ENCODE measurements at places on chromosomes 13 and 19.

- no peak for DNase-seq
Measured at GRCh38 chr13:80441968-80442367, 101.0 kb upstream of the SPRY2 start.

DNA sequence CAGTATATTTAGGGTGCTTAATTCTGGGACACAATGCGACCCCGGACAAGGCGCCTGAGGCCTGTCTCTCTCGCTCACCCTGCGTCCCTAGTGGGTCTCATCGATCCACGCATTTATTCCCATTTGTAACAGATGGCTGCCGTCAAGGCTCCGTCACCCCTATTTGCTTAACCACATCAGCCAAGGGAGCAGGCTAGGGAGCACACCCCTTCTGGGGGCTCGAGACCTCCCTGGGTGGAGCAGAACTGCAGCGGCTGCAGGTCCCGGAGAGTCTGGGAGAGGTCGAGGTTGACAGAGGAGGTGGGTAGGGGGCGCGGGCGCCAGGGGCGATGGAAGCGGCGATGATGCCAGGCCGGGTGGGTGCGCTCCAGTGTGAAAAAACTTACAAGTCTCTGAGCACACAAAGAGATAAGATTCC is 507 bp downstream of the ALG5 start:
- no peak for DNase-seq

GRCh38 chr13:32535115-32535514 is 3.5 kb downstream of the N4BP2L2 start:
- no peak for DNase-seq

DNA sequence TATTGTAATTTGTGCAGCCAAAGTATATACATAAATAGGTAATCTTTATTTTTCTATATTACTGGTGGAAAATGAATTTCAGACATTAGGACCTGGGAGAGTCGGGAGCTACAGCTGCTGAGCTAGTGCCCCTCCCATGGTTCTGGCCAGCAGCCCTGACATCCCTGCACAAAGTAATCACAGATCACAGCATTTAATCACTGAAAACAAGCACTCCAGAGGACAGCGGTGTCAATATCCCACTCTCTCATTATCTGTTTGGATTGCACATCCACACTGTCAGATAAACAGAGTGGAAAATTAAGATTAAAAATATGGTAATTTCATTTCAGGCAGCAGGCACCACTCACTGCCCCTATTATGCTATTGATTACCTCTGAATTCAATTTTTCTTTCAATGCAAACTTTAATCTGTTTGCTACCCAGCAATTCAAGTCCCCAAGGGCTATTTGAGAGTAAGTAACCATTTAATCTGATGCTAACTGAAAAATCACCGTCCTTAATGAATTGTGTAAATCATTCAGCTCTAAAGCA is 254.1 kb upstream of the SOX21 start:
- no peak for DNase-seq

DNA sequence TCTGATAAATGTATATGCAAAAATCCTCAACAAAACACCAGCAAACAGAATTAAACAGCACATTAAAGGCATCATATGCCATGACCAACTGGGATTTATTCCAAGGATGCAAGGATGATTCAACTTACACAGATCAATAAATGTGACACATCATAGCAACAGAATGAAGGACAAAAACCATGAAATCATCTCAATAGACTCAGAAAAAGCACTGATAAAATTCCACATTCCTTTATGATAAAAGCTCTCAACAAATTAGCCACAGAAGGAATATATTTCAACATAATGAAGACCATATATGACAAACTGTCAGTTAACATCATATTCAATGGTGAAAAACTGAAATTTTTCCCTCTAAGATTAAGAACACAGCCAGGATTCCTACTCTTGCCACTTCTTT is 691.6 kb downstream of the DIAPH3 start:
- DNase-seq, result no peak

DNA sequence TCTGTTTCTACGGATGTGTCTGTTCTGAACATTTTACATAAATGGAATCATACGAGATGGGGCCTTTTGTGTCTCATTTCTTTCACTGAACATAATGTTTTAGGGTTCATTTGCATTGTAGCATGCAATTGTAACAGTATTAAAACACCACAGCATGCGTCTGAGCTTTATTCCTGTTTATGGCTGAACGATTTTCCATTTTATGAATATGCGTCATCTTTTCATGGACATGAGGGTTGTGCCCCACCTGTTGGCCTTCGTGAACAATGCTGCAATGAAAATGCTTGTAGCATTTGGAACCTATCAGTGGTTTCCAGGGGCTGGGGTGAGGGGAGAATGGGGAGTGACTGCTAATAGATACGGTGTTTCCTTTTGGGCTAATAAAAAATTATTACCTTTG is 5.1 kb downstream of the OR10H1 start:
- peak; percentile 4 for DNase-seq

DNA sequence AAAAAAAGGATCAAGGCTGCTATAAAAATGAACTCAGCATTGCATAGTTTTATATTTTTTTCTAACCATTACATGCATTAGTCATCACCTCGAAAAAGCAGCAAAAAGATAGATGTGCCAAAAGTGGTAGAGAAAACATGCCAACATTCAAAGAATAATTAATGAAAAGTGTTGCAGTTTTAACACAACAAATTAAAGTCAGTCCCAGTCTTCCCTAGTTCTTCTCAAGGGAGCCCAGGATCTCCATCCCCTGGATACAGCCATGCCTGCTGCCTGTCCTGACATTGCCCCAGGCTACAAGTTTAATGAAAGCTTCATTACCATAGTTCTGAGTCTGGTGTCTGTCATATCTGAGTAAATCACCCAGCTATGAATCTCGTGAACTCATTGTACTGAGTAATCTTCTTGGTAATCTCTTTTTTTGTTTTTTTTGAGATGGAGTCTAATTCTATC is 116.6 kb upstream of the KLF12 start:
- DNase-seq, result peak; percentile 77

DNA sequence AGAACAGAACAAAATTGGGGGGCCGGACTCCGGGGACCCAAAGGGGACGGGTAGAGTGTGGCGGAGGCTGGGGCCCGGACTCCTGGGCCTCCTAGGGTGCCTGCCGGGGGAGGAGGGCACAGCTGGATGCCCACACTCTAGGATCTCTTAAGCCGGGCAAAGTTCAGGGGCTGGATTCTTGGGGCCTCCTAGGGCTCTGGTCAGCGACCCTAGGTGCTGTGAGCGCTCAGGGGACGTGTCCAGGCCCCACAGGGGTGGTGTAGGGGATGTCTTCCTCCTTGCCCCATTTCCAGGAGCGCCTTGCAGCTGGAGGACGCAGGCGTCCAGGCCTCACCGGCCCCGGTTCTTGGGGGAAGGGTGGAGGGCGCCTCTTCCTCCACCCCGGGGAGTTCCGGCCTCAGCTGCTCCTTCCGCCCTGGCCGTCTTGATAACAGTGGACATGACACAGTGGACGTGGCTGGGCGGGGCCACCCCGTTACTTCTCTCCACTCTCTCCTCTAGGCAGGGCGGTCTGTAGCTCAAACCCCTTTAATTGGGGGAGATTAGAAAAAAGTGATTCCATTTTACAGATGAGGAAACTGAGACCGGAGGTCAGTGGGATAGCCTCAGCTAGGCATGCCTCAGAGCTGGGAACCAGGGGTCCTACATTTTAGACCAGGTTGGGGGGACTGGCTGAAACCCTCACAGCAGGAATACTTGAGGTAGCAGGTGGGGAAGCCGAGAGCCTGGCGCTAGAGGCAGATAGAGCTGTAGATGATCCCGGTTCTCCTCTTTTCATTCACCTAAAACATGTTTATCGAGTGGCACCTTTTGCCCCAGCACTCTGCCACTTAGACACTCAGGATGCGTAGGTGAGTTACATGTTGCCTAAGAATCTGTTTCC is 705 bp downstream of the STXBP2 start:
- DNase-seq, result no peak

DNA sequence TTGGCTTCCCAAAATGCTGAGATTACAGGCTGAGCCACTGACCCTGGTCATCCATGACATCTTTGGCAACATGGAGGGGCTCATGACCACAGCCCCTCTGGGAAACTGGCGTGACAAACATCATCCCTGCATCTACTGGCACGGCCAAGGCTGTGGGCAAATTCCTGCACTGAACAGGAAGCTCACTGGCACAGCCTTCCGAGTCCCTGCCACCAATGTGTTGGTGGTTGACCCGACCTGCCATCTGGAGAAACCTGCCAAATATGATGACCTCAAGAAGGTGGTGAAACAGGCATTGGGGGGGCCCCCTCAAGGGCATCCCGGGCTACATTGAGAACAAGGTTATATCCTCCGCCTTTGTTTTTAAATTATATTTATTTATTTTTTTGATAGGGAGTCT is 8.9 kb upstream of the ACP5 start:
- DNase-seq, result no peak

DNA sequence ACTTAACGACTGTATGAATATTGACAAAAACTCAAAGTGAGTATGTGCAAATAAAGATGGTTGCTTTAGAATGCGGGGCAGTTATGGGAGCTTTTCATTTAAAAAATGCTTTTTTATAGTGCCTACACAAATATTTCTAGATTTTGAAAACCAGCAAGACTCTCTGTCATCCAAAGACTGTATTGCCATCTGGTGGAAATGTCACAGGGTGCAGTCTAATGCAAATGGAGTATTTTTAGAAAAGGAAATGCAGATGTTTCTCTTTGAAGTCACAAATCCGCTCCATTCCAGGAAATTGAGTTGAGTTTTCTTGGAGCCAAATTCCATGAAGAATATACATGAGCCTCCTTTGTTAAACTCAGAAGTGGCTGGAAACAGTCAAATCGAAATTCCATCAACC is 2.3 kb upstream of the C1QTNF9B start:
- peak; percentile 38 for DNase-seq

GRCh38 chr19:47540748-47541147 is 25.9 kb upstream of the NAPA start:
- peak; percentile 41 for DNase-seq

Measured in RPMI7951 (cell line).